NCI-H1417 (cell line): ENCODE measurements at places on chromosomes 16 and 17.
A peak's percentile ranks its signal among the peaks of the same experiment; 100 is the strongest.

- no peak for DNase-seq
Measured at GRCh38 chr16:86018487-86018886, 119.5 kb downstream of the IRF8 start.

DNA sequence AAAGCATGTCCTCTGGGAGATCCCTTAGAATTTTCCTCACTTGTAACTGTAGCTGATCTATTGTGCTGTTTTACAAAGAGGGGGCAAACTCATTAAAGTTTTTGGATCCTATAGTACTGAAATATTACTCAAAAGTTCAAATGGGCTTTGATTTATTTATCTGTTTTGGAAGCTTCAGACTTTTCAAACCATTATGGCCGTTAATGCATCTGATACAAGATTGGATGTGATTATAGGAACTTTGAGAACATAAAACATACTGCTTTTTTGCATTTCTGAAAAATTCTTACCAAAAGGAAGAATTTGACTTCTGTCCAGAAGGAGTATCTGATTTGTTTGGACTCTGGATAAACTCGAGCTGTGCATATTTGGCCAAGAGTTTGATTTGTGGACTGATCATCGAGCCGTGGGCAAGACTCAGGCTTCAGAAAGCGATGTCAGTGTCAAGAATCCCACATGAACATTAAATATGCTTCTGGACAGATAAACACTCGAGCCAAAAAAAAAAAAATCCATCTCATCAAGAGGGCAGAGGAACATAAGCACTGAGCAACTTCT lies 8.2 kb upstream of the MARCHF10 start:
- no peak for DNase-seq

GRCh38 chr16:74298104-74298503 lies 1.5 kb downstream of the PSMD7 start:
- no peak for DNase-seq

- DNase-seq, result peak; percentile 74
Measured at GRCh38 chr17:193841-194806, 12.7 kb upstream of the DOC2B start.

DNA sequence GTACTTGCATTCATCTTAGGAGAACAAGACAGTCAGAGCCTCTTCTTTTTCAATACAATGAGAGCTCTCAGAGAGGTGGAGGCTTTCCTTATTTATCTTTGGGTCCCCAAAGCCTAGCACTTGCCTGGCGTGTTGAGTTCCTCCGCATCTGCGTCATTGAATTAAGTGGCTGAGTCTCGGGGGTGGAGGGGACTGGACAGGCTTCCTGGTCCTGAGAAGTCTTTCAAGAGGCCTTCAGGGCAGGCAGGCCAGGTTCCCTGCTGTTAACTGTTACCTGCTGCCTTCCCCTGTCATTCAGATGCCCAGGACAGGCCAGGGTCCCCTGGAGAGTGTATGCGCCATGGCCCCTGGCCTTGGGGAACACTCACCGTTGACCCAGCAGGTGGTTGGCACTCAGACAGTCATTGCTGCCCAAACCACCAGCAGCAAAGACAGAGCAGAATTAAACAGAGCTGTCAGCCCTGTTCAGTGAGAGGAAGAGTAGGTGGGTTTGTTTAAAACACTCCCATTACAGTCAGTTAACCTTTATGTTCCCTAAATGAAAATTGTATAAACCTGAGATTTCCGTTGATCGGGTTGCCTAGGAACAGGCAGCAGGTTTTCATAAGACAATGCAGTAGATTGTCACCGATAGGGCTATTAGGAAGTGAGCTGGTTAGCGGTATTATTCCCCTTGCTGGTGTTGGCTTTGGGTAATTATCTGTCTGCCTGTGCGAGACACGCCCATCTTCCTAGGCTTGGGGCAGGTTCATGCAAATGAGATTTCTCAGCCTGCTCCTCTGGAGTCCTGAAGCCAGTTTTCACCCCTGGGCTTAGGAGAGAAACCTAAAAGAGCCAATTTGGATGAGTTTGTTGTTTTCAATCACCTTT lies 132.7 kb downstream of the CCDC182 start:
- peak; percentile 92 for DNase-seq

- no peak for DNase-seq
Measured at GRCh38 chr16:59330019-59330670, 596.0 kb upstream of the GOT2 start.

DNA sequence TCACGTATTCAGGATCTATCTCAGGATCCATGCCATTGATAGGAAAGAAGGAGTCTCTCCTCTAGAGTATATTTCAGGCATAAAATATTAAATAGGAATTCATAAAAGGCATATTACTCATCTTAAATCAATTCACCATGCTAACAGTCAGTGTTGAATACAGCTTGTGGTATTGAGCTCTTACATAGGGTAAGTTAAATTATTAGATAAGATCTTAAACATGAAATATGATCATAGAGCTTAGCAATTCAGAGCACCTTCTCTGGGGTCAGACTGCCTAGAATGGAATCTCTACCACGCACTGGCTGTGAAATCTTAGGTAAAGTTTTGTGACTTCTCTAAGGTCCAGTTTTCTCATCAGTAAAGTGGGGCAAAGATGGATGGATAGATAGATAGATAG lies 20.7 kb downstream of the MARCHF10 start:
- no peak for DNase-seq

DNA sequence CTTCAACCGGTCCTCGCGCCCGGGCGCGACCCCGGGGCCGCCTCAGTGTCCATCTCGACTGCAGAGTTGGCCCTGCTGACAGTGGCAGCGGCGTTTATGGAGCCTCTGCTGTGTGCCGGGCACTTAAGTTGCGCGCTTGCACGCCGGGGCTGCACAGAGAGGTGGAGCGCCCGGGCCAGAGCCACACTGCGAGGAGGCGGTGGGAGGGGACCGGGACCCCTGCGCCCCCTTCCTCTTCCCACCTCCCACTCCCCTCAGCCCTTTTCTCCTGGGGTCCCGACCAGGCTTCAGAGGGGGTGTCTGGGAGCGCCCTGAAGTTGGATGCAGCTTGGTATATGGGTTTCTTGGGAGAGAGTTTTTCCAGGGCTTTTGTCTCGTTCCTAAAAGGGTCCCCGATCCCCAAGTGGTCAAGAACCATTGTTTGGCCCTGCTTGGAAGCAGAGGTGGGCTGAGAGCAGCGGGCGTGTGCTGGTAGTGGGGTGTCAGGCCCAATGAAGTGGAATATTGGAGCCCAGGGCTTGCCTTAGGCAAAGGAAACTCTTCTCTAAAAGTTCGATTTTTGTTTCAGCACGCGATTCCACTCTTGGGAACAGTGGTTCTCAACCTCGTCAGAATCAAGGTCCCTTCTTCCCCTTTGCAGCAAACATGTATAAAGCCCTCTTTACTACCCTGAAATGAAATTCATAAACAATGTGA lies 605 bp downstream of the MRTFB start:
- no peak for DNase-seq

DNA sequence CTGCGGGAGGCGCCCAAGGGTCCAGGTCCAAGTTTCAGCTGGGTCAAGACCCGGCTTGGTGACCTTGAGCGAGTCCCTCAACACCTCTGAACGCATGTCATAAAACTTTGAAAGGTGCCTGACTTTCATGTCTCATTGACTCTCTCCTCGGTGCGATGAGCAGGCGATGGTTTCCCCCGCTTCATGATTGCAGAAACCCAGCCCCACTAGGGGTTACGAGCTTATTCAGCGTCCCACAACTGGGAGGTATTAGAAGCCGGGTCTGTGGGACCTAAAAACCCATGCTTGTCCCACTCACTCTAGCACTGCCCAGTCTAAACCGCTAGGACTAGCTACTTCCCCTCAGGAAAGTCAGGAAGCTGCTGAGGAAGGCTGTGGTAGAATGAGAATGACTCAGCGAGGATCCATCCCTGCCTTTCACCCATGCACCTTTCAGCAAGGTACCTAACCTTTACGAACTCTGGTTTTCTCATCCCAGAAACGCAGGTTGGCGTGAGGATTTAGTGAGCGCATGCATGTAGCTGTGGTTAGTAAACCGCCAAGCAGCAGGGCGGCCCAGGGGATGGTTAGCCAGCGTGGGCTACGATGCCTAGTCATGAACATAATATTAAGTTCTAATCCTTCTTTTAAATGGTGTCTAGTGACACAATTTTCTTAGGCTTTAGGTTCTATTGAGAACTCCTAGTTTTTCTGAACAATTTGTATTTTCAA lies 26.2 kb upstream of the RFFL start:
- no peak for DNase-seq

- peak; percentile 73 for DNase-seq
Measured at GRCh38 chr17:81223762-81224130, 981 bp upstream of the CEP131 start.

DNA sequence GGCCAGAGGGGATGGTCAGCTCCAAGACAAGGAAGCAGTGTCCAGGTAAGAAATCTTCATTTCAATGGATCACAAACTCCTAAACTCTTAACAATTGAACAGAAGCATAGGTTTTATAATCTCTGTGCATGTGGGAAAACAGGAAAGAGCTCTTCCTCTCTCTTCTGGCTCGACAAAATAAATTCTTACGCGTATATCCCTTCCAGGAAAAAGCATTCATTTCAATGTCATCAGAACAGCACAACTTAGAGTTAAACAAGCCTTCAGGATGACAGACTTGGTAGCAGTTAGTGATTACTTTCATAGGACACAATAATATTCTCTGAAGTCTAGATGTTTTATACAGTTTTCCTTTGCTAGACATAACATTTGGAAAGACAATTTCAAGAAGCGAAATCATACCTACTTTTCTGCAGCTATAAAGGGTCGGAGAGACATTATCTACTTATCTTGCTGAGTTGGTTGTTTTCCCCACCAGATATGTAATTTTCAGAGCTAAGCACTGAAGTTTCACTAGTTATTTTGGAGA lies 19.3 kb upstream of the SLC35G3 start:
- no peak for DNase-seq

DNA sequence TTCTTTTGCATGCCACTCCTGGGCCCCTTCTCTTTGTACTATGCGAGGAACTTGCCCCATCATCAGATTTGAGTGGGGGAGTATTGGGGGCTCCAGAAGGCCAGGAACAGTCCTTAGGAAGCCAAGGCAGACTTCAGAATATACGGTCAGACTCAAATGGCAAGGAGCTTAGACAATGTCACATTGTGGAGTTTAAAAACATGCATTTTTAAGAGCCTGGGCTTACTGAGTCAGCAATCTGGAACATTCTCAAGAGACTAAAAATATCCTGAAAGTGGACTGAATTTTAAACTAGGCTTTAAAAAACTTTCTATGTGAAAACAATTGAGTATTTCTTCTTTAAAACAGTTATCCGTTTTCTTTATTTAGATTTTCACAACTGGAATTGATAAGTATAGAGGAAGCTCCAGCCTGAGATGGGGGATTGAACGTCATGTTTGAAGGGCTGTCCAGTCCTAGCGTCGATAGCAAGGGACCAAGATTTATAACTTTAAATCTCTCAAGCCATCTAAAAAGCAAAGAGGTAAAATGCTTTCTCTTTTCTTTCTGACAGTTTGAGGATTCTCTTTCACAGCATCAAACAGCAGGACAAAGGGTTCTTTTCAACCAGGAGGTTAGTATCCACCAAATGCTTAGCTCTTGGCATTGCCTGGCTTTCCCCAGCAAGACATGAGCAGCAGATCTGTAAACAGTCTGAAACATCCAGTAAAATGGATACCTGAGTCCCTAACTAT lies 45.8 kb upstream of the CDRT4 start:
- no peak for DNase-seq
